DMS53 (cell line): ENCODE measurements at places on chromosomes 2 and 18.

DNA sequence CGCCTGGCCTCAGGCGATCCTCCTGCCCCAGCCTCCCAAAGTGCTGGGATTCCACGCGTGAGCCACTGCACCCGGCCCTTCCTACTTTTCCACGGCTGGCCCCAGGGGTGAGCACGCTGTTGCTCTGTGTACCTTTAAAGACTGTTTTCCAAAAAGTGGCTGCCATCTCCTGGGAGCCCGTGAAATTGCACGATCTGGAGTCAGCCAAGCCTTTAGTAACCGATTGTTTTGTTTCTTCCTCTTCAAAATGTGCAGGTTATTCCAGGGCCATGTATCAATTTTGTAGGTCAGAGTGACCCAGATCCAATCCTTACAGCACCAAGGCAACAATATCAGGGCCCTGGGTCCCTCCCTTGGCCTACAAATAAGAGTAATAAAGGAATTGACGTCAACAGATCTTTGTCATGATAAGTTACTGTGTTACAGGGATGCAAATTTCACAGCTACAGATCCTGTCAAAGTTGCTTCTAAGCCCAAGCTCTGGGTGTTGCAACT lies 135.6 kb upstream of the ZNF236 start:
- peak; percentile 92 for DNase-seq

GRCh38 chr2:186526281-186526680 lies 40.2 kb downstream of the ZC3H15 start:
- no peak for DNase-seq

GRCh38 chr2:236040600-236041328 lies 127.4 kb downstream of the GBX2 start:
- DNase-seq: no peak

DNA sequence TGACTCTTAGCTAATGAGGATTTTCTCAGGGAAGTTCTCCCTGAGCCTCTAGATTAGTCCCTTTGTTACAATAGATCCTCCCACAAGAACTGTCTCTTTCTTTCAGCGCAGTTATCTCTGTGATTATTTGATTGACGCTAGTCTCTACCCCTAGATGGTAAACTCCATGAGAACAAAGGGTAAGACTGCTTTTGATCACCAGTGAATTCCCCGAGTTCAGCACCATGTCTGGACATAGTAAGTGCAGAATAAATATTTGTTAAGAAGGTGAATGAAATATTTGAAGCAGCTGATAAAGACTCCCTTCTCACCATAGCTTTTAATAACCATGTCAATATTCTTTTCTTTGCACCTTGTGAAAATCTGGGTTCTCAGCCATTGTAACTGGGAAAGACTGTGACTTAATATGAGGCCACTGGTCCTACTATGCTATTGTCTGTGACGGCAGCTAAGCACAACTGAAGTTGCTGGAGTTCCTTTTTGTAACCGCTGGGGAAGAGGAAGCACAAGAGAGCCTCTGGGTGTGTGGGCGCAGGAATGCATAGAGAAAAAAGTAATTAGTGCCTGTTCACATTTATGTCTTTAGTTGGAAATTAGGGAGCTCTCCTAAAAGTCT lies 214.7 kb downstream of the TGIF1 start:
- peak; percentile 87 for DNase-seq

DNA sequence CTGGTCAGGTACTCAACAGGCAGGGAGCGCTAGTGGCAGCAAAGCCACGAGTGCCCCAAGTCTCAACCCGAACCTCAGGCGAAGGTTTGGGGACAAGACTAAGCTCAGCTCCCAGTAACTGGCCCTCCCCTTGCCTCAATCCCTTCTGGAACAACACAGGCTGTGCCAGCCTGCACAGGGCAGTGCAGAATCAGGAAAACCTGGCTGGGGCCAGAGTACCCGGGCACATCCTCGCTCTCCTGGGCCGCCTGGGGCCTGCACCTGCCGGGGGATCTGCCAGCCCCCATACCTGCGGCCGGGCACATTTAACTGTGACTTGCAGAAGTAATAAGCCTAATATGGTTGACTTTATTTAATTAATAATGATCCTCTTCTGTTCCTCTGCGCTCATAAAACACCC lies 60.6 kb downstream of the GBX2 start:
- no peak for DNase-seq

DNA sequence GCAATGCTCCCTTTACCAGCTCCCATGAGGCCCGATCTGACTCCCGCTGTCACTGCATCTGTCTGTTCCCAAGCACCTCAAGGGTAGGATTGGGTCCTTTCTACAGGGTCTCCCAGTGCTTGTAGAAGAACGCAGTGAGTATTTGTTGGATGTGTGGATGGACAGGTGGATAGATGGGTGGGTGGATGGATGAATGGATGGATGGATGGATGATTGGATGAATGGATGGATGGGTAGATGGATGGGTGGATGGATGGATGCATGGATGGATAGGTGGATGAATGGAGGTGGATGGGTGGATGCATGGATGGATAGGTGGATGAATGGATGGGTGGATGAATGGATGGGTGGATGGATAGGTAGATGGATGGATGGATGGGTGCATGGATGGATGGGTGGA lies 91.6 kb downstream of the HS1BP3 start:
- no peak for DNase-seq

GRCh38 chr18:63164396-63164795 lies 155.2 kb downstream of the BCL2 start:
- no peak for DNase-seq

GRCh38 chr2:131682122-131682944 lies 154.6 kb downstream of the CCDC74A start:
- DNase-seq: peak; percentile 72

GRCh38 chr2:56113382-56113975 lies 70.3 kb upstream of the CCDC85A start:
- no peak for DNase-seq

DNA sequence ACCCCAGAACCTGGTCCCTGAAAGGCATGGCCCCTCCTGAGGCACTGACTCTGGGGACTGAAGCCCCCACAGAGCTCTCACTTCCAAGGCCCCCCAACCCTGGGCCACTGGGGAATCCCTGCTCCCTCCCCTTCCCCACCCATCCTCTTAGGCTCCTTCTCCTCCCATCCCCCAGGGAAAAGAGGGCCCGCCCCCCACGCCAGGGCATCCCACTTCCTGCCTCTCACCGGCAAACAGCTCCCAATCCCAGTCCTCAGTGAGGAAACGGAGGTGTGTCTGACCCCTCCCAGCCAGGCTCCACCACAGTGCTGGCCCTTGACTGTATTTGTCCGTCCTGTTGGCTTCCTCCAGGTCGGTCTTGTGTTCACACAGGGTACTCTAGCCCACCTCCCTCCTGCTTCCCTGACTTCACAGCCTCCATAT lies 35.0 kb upstream of the PTMA start:
- DNase-seq: peak; percentile 95

DNA sequence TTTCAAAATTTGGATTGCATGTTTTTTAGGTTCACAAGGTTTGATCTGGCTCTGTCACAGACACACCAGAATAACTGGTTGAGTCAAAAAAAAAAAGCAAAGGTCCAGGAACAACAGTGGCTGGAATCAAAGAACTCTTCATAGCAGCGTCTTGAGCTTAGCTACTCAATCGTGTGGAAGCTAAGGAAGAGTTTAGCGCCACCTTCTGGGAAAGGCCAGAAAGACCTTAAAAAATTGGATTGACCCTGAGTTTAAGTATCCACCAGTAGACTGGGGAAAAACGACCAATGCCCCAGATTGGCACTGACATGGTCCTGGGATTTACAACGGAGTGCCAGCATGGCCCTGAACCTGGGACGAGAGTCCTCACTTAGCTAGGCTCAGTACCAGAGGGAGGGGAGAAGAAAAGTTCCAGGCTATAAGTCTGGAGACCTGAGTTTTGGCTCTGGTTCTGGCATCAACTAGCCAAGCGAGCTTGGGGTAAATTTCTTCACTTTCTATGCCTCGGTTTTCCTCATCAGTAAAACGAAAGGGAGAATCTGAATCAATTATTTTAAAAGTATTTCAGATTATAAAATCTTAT lies 71.1 kb upstream of the TFCP2L1 start:
- DNase-seq: peak; percentile 90

- DNase-seq: no peak
Measured at GRCh38 chr2:95068256-95068655, 42.7 kb downstream of the MAL start.
